ENCODE measurements at places on chromosomes 12 and 14. TPM values are rescaled to one million over a fixed set of nuclear protein-coding genes. Genes with fewer than 3 reads are reported as not detected.

The NELL2 gene
- under 0.01 TPM for total RNA-seq

DNA sequence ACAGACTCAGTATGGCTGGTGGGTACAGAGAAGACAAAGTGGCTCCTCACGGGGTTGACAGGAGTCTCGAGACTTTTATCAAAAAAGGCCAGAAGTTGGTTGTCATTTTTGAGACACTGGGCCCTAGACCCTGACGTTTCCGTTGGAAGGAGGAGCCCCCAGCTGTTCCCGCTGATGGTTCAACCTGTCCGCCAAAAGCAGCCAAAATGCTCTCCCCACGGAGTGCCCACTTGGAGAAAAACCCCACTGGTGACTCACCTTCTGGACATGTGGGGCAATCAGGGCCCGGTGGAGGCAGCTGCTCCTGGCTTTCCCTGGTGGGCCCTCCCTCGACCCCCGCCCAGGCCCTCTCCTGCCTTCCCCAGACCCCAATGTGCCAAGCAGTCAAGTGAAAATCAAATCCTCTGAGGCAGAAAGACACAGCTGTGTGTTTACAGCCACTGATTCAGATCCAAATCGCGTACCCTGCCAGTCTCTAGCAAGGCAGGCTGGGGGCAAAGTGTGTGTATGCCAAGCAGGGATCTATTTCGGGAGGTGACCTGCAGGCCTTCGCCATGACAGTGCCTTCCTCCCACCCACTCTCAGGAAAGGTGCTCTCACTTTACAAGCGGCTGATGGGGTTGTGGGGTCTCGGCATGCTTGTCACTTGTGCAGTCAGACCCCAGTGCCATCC lies 347.4 kb downstream of the DPF3 start:
- DNase-seq = no peak

DNA sequence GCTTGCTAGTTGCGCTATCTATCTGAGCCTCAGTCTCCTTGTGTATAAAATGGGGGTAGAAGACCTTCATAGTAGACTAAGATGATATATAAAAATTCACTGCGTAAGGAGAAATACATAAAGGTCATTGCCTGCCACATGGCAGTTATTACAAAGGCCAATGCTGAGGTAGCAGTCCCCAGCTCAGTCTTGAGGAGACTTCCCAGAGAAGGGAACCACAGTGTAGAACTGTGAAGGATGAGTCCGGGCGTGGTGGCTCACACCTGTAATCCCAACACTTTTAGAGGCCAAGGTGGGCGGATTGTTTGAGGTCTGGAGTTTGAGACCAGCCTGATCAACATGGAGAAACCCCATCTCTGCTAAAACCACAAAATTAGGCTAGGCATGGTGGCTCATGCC lies 17.1 kb upstream of the SP7 start:
- no peak for DNase-seq

The GALNT8 gene
- total RNA-seq = 1.1 TPM

The OTOGL gene
- total RNA-seq = under 0.01 TPM

All from hematopoietic multipotent progenitor cell (in vitro differentiated cells).